ENCODE measurements at places on chromosomes 13 and 19.

DNA sequence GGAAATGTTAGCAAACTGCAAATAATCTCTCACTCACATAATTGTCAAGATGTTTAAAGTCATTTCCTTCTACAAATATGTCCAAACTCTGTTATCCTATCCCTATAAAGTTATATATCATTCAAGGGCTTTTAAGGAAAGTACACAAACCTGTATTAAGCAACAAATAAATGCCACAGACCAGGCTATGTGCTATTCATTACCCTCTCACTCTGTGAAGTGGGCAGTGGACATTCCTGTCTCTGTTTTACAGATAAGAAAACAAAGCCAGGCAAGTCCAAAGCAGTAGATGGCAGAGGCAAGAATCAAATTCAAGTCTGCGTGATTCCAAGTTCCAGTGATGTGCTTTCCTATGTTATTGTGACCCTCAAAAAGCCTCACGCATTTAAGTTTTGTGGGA lies 140.6 kb downstream of the LHFPL6 start:
- no peak for DNase-seq

DNA sequence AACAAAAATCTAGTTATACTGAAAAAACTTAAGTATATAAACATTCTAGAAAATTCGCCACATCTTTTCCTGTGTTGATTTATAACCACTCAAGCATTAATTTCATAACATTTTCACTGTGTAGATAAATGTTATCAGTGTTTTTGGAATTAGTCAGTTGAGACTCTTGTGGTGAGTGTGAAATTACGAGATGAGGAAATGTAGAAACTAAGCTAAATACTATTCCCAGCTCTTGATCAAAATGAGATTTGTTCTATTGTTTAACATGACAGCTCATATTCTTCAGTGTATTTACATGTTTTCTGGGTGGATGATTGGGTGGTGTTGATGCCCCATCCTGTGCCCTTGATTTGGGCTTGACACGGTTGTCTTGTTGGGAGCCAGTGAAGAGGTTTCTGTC lies 406.8 kb downstream of the DACH1 start:
- no peak for DNase-seq

DNA sequence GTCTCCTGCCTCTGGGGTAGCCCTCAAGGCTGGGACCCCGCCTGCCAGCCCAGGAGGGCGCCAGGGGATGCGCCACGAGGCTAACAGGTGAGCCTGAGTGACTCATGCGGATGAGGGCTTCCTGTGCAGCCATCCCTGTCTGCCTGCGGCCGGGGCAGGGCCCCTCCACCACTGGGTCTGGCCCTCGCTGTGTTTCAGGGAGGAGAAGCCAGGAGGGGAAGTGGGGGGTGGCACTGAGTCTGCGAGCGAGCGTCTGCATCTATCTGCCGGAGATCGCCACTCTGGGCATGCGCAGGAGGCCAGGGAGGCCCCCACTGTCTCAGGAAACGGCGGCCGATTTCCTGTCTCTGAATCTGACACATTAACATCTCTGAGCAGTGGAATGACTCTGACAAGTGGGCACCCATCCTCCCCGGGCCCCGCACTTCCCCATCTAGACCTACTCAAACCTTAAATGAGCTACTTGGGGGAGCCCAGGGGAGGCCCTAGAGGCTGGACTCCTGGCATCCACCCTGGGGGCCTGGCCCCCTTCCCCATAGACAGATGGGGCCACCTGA lies 19.7 kb downstream of the RFX1 start:
- DNase-seq = peak; percentile 42

- no peak for DNase-seq
These were observed 81.9 kb upstream of the SLC15A1 start for GRCh38 chr13:98834254-98834960.

- DNase-seq = no peak
These were observed 838 bp upstream of the MYADM start for GRCh38 chr19:53866865-53867224.

DNA sequence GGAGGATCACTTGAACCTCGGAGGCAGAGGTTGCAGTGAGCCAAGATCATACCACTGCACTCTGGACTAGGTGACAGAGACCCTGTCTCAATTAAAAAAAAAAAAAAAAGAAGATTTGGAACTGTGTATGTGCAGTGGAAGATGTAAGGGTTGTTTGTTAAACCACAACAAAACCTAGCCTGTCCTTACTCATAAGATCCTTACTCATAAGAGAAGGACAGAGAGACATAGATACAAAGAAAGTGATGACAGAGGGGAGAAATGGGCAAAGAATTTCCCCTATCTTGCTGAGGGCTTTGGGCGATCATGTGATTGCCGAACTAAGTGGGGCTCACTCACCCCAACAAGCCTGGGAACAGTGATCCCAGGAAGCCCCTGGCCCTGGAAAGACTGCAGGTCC lies 7.9 kb downstream of the ITPKC start:
- no peak for DNase-seq

DNA sequence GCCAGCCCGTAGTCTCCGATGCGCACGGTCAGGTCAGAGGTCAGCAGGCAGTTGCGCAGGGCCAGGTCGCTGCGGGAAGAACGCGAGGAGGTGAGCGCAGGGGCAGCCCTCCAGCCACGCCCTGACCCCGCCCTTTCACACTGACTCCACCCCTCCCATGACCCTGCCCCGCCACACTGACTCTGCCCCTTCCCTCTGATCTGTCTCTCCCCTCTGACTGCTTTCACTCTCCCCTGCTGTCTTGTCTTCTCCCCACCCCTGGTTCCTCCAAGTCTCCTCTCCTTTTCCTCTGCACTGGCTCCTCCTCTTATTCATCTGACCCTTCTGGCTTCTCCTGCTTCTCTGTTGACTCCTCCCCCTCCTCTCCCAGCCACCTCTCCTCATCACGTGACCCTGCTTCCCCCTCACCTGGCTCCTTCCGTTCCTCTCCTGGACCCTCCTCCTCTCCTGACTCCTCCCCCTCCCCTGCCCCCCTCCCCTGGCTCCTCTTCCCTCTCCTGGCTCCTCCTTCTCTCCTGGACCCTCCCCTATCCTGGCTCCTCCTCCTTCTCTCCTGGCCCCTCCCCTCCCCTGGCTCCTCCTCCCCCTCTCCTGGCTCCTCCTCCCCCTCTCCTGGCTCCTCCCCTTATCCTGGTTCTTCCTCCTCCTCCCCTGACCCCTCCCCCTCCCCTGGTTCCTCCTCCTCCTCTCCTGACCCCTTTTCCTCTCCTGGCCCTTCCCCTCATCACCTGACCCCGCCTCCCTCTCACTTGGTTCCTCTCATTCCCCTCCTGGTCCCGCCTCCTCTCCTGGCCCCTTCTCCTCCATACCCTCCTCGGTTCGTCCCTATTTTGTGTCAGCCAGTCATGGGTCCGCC lies 9.9 kb downstream of the LMTK3 start:
- no peak for DNase-seq

DNA sequence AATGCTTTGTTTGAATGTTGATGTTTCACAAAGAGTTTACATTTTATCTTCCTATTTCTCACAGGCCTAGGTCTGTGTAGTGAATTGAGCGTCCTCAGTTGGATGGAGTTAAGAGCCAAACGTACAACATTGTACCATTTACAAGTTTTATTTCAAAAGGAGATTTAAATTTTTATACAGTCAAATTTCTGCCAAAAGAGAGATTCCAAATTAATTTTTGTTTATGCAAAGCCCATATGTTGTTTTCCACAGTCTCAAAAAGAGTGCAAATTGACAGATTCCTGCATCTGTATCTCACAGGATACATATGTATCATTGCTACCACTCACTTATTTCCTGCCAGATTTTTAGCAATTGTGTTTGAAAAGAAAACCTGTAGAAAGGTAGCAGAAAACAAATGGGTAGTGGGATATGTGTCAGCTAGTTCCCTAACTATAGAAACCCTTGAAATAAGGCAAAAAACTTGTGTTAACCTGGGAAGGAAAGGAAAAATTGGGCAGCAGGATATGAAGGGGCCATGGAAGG lies 46.1 kb downstream of the DGKH start:
- no peak for DNase-seq

DNA sequence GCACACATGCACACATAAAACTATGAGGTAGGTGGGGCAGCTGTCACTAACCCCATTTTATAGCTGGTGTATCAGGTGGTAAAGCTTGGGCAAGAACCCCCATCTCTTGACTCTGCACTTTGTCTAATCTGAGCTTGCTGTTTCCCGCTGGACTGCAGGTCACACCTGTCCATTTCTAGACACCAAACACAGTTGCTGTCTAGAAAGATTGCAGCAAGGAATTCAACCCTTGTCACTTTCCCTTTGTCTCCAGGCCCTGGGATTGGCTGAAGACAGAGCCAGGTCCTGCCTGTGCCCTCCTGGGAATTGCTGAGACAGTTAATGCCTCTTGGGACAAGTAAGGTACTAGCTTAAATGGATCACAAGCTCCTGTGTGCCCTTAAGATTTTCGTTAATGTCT lies 83.8 kb downstream of the RNASEH2B start:
- no peak for DNase-seq

DNA sequence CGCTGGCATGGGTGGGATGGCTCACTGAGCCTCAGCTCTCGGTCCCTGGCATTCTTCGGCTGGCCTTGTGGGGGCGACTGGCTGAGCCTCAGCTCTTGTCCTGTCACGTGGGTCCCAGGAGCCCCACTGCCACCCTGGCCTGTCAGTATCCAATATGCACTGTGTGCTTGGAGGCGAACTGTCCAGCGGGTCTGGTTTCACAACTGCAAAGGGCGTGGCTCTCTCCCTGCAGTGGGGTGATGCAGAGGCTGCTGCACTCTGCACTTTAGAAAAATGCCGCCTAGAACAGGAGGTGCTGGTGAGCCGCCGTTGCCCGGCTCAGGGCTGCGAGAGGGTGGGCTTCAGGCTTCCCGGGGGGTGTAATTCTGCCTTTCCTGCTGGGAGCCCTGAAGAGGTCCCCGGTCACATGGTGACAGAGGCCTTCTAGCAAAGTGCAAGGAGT lies 17.0 kb upstream of the TMEM255B start:
- DNase-seq = no peak

GRCh38 chr19:7292950-7293761 lies 1.1 kb downstream of the INSR start:
- DNase-seq = no peak

- peak; percentile 68 for DNase-seq
These were observed 4.2 kb downstream of the FPR3 start for GRCh38 chr19:51799034-51799773.

GRCh38 chr13:75760131-75761021 lies 124.2 kb downstream of the LMO7 start:
- no peak for DNase-seq
